ENCODE measurements at places on chromosomes 16 and 17.

- DNase-seq = no peak
Measured at GRCh38 chr17:49955157-49955556, 13.8 kb upstream of the DLX4 start.

- peak; percentile 62 for DNase-seq
Measured at GRCh38 chr16:2043667-2044451, 3.8 kb downstream of the NTHL1 start.

DNA sequence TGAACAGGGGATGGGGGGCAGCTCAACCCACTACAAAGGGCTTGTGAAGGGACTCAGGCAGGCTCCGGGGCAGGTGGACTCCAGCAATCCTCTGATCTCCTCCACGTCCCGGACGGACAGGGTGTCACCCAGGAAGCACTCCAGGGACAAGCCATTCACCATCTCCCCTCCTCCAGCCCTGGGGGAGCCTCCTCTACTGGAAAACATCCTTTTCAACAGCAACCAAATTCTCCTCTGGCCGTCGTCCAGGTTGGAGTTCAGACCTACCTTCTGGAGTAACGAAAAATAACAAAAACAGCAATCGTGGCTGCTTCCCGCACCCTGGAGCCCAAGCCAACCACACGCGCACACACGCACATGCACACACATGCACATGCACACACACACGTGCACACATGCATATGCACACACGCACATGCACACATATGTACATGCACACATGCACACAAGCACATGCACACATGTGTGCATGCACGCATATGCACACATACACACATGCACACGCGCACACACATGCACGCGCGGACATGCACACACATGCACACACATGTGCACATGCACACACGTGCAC, 8.9 kb upstream of the RBFOX3 start:
- DNase-seq = no peak

GRCh38 chr16:5560084-5560483, 462.5 kb upstream of the EEF2KMT start:
- no peak for DNase-seq

GRCh38 chr16:89555780-89556179, 4.7 kb upstream of the RPL13 start:
- no peak for DNase-seq

DNA sequence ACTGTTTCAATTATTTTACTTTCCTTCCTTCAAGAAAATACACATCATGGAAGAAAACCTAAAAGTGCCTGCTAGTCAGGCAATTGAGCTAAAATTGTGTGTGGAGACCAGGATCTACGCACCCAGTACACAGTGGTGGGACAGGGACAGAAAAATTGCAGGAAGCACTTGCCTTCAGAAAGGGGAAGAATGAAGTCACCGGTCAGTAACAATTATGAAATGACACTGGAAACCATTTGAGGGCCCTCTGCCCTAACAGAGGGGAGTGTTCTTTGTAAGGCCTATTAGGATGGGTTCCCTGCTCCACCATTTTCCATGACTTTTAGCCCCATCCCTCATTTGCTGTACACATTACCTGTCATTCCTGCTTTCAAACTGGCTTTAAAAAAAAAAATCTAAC, 4.5 kb upstream of the PHAF1 start:
- no peak for DNase-seq

DNA sequence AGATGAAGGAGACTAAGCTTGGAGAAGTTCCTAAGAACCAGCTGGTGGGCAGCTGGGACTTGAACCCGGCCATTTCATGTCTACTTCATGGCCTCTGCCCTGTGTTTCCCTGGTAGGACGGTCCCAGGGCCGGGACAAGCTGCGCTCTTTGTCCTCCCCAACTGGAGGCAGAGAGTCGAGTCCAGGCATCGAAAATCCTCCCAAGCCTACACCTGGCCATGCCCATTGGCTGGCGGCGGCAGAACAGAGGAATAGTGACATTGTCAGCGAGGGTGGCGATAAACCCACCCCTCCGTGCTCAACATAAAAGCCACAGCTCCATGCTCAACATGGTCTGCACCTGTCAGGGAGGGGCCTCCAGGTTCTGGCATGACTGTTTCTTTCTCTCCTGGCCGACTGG, 77.7 kb downstream of the RBFOX3 start:
- no peak for DNase-seq

DNA sequence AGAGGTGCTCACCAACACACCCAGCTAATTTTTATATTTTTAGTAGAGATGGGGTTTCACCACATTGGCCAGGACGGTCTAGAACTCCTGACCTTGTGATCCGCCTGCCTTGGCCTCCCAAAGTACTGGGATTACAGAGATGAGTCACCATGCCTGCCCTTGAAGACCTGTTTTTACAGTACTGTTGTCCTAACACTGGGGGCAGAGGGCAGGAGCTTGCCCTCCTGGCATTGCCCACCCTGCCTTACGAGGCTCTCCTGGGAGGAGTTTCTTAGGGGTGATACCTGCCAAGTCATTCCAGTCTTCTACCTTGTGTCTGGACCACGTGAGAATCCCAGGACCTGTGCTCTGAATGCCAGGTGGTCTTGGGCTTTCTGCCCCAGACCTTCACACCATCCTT, 2.7 kb downstream of the ASPSCR1 start:
- DNase-seq = no peak

- DNase-seq = peak; percentile 43
Measured at GRCh38 chr16:81567987-81568748, 123.6 kb downstream of the CMIP start.

DNA sequence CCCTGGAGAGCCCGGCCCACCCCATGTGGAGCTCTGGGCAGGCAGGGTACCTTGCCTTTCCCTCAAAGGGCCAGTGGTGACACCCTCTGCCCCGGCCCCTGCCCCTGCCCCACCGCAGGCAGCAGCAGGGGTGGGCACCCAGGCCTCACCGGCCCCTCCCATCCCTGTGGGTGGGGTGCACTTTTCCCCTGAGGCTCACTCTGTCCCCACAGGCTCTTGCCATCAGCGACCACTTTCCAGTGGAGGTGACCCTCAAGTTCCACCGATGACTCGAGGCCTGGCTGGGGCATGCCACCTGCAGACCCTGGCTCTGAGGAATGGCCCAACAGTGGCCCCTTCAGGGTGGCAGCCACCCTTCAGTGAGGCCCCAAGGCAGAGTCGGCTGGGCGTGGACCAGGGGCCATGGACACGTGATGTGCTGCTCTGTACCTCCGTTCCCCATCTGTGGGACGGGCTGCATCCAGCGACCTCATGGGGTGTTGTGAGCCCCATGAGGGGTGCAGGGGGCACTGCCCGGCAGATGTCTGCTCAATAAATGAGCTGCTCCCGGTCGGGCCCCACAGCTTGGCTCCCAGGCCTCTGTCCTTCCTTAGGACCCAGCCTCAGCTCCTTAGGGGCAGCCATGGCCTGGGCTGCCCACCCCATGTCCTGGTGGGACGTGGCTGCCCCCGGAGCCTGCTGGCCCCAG, 2.0 kb downstream of the DNASE1L2 start:
- DNase-seq = no peak

DNA sequence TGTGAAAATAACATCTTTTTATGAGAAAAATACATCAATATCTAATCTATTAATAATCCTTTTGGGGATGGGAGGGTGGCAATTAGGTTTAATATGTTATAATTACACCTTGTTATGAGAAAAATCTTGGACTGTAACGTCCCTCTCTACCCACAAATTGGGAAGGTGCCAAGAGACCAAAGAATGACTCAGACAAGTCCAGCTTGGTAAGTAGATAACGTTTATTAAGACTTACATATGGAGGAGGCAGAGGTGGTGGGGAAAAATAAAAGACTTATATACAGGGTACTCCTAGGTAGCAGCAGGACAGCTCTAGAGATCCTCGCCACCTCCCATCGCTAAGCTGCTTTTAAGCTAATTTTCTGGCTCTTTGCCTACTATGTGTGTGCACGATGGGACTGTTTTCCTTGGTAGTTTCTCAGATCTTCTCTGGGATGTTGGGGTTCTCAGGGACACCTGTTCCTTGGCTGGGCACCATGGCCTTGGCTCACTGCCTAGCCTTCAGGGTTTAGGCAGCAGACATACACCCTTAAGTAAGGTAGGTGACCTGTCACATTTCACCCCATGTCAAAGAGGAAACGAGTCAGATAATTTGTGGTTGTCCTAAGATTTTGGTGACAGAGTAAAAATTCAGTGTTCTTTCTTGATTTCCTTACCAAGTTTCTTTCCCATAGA, 31.5 kb downstream of the RBL2 start:
- DNase-seq = no peak

- DNase-seq = no peak
Measured at GRCh38 chr17:28963055-28963611, 11.8 kb upstream of the PHF12 start.

DNA sequence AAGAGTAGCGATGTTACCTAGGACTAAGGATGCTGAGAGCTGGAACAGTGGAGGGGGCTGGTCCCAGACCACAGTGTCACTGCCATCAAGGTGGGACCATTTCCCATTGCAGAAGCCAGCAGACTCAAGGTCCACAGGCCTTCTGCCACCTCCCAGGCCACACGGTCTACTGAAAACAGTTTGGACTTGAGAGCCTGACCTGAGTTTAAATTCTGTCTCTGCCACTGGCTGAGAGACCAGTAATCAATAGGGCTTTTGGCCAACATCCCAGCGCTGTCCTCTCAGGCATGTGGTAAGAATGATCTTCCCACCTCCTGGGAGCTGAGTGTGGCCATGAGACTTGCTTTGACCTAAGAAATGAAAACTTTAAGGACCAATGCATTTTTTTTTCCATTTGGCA, 331.4 kb upstream of the CDH5 start:
- DNase-seq = no peak

DNA sequence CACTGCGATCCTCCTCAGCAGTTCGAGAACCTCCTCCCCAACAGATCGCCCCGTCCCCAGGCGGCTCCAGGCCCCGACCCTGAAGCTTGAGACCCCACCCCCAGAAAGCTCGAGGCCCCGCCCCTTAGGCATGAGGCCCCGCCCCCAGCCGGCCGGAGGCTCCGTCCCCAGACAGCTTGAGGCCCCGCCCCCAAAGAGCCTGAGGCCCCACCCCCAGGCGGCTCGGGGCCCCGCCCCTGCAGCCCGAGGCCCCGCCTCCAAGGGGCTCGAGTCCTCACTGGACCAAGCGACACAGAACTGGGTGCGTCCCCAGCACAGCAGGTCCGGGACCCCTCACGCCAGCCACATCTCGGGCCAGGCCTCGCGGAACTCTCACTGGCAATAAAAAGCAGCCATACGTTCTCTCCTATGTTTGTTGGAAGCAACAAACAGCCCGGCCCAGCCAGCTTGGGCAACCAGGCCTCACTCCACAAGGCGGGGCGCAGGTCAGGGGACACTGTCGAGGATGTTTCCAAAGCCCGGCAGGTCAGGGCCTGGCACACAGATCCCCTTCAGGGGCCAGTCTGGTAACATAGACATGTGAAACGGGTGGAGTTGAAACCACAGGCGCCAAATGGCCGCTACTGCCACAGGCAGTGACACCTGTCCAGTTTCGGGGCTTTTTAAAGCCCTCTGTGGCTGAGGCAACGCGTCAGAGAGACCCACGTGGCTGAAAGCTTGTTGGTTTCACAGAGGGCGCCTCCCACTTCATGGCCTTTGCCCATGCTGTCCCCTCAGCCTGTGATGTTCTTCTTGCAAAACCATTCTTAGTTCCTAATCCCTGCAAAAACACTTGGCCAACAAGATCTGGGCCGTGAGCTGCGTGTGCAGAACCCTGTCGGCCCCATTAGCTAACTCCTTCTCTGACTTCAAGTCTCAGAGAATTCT, 224.2 kb downstream of the PARN start:
- DNase-seq = no peak

DNA sequence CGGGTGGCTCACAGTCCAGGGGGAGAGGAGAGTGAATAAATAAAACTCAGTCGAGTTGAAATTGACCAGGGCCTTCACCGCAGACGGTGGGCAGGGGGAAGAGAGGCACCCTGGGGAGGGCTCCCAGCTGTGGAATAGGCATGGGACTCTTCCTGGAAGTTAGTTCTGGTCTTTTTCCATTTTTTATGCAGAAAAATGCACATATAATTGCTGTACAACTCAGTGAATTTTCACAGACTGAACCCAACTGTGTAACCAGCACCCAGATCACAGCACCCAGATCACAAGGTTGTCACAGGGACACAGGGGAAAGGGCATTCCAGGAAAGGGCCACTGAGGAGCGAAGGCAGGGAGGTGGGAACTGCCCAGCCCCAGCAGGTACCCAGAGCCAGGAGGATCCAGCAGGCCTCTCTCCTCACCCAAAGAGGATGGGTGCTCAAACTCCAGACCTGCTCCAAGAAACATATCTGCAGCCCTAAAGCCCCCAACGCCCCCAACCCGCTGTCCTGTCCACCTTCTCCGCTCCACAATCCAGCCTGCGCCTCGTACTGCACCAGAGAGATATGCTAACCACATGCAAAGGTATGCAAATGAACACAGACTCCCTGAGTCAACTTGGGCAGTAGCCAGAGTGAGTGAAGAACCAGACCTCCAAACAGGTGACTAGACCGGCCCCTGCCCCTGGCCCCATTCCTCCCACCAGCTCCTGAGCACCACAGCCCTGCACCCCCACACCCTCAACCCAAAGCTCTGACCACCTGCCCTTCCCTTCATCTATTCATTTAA, 29.1 kb upstream of the EIF1 start:
- no peak for DNase-seq

DNA sequence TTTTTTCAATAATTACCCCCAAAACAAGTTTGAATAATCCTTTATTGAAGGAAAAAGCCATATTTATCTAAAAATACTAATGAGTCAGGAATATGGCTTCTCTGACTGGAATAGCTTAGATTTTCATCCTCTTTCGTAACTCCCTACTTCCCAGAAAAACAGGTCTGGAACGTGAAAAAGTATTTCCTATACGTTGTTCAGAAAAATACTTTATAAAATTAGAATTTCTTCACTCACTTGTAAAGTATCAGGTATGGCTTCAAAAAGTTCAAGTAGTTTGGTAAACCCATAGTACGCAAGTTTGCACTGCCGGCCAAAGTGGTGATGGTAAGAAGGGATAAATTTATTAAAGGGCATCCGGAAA, 33.7 kb downstream of the MARF1 start:
- no peak for DNase-seq

DNA sequence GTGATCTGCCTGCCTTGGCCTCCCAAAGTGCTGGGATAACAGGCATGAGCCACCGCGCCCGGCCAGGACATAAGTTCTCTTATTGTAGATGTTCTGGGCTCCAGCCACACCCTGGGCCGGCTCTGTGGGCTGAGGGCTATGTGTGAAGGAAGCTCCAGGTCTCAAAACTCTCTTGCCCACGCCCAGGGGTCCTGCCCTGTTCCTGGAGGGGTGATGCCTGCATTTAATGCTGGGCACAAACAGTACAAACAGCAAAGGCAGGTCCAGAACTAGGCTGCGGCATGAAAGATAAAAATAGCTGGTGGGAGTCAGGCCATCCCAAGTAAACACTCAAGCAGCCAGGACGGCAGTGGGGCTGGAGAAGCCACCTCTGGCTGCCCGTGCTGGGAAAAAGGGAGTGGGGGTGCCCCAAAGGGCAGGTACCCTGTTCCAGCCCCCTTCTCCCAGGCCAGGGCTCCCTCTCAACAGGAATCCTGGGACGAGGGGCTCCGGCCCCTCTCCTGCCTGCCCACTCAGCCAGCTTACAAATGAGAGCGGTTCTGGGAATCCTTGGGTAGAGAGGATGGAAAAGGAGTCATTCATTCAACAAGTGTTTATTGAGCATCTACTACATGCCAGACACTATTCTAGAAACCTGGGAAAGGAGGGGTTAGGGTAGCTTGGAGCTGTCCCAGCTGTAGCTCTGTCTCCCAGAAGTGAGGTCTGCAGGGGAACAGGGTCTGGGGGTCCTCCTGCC, 4.6 kb downstream of the TRIM47 start:
- DNase-seq = no peak

Data from heart right ventricle (tissue), 16 donors.